Stimulated activated CD8-positive, alpha-beta memory T cell treated with anti-CD3 and anti-CD28 coated beads, Interleukin-4, amount 100 ng/mL, for 1 hour (primary cell): ENCODE measurements at places on chromosomes 11 and 22.

DNA sequence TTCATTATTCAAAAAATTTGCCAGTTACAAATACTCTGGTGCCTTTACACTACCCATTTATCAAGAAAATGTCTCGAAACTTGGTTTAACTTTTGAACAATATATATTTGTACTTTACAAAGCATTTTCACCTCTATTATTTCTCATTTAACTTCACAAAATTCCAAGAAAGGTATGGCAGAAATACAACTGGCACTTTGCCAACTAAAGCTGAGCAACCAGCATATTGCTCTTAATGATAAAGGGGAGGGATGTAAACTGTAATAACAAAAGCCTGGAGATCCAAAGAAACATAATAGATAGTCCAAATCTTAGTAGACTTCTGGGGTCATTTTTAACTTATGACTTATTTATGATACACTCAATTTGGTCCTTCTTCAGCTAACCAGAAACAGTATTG lies 7.7 kb downstream of the PITPNB start:
- no peak for DNase-seq

DNA sequence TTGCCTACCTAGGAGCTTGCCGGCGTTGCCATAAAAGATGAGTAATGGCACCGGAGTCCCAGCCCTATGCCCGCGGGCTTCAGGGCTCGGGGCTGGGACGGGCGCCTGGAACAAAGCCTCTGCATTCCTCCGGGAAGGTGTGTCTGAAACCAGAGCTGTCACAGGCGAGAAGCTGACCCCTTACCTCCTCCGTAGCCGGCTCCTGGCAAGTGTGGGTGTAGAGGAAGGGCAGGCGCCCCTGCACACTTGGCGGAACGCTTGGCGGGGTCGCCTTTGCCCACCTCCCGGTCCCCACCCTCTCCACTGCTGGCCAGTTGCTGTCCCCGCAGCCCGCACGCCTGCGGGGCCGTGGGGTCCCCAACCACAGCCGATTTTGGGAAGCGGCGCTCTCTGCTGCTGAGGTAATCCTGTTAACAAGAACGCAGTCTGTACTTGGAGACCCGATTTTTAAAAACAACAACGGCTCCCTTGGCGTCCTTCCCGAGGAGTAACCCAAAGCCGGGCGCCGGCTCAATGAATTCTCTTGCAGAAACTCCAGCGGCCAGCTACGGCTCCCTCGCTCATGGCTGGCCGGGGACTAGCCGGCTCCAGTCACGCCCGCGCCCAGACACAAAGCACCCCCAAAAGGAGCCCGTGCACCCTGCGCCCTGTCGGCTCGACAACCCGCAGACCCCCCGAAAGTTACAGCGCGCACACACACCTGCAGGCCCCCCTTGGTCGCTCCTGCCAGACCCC lies 89.2 kb downstream of the PLEKHA7 start:
- DNase-seq, result no peak

DNA sequence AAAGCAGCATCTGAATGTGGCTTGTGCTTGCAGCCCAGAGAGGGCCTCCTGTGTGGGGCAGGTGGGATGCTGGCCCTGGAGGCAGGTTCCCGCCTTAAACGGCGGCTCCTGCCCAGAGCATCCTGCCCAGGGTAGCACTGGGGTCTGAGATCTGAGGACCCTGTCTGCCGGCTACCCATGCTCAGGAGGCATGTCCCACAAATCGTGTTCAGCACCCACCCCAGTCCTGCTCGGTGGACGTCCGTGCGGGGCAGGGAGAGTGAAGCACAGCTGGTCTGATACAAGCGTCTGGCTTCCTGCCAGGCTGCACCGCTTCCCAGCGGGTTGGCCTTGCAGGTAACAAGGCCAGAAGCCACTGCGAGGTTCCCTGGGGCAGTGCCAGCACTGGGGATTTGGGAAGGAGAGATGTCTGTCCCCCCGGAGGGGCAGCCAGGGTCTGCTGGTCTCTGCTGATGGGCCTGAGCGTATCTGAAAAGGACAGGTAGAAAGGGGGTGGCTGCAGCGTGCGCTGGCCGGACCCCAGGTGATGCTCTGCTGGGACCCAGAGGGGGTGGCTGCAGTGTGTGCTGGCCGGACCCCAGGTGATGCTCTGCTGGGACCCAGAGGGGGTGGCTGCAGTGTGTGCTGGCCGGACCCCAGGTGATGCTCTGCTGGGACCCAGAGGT lies 3.6 kb downstream of the TRABD start:
- DNase-seq, result no peak

GRCh38 chr11:93817426-93818348 lies 32.7 kb downstream of the VSTM5 start:
- DNase-seq, result no peak

- no peak for DNase-seq
These were observed 10.5 kb downstream of the ARHGEF17 start for GRCh38 chr11:73318501-73319011.

GRCh38 chr11:492427-493226 lies 14.4 kb downstream of the RNH1 start:
- DNase-seq, result no peak

DNA sequence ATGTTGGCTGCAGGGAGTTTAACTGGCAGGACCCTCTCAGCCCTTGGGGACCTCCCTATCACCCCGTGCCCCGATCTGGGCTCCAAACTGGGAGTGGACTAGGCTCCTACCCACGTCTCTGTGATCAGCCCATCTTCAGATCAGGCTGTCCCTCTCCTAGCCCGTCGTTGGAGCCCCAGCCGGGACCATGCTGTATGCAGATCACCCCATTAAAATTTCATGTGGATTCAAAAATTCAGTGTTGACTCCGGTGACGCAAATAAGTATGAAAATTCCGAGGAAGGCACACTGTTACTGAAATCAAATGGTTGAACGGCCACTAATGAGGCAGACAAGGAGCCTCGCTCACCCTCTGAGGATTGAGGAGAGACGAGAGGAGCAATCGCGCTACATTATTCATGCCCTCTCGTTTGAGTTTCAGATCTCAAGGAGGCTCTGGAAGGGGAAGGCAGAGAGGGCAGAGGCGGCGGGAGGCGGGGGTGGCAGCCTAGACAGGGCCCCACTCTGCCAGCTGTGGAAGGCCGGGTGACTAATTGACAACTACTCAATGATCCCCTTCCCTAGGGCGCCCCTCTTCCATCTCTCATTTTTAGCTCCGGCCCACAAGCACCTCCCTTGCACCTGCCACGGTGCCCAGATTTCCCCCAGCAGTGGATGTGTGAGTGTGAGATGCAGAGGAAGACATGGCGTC lies 255.4 kb downstream of the MIAT start:
- DNase-seq, result no peak

- DNase-seq, result no peak
These were observed 24.4 kb upstream of the HSPA8 start for GRCh38 chr11:123086305-123086704.

GRCh38 chr11:47130543-47130942 lies 46.1 kb downstream of the ARFGAP2 start:
- DNase-seq, result no peak

DNA sequence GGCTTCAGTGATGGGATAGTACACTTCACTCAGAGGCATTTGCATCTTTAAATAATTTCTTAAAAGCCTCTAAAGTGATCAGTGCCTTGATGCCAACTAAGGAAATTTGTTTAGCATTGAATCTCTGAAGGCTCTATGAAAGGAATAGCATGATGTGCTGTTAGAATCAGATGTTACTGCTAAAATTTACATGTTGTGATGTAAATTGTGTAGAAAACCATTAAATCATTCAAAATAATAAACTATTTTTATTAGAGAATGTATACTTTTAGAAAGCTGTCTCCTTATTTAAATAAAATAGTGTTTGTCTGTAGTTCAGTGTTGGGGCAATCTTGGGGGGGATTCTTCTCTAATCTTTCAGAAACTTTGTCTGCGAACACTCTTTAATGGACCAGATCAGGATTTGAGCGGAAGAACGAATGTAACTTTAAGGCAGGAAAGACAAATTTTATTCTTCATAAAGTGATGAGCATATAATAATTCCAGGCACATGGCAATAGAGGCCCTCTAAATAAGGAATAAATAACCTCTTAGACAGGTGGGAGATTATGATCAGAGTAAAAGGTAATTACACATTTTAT lies 4.6 kb downstream of the MALAT1 start:
- no peak for DNase-seq

DNA sequence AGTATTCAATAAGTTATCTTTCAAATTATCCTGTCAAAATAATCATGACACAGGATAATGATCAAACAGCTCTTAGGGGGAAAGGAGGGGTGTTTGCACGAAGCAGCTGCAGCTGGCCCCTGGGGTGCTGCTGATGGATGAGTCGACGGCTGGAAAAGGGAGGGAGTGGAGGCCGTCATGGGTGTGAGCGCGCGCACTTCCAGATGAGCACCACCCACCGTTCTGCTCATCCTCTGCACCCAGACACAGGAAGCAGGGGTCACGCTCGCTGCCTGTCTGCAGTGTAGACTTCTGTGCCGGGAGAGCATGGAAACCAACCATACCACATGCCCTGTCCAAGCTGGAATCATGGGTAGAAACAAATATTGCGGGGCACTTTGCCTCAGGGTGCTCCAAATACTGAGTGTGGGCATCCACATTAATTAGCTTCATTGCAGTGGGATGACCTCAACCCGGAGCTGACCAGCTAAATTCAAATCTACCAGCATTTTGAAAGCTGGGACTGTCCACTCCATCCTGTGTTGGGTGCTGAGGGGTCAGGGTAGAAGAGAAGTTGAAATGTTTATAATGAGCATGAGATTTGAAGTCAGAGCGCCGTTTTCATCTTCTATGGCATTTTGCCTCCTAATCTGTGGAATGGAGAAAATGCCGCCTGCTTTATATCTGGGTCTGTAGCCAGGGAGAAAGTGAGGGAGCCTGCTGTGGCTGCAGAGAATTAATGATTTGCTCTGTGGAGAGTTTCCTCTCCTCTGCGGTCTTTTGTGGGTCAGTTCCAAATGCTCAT lies 802.4 kb downstream of the TBC1D22A start:
- DNase-seq, result no peak

GRCh38 chr22:22942511-22943329 lies 55.1 kb downstream of the IGLL5 start:
- peak; percentile 62 for DNase-seq

DNA sequence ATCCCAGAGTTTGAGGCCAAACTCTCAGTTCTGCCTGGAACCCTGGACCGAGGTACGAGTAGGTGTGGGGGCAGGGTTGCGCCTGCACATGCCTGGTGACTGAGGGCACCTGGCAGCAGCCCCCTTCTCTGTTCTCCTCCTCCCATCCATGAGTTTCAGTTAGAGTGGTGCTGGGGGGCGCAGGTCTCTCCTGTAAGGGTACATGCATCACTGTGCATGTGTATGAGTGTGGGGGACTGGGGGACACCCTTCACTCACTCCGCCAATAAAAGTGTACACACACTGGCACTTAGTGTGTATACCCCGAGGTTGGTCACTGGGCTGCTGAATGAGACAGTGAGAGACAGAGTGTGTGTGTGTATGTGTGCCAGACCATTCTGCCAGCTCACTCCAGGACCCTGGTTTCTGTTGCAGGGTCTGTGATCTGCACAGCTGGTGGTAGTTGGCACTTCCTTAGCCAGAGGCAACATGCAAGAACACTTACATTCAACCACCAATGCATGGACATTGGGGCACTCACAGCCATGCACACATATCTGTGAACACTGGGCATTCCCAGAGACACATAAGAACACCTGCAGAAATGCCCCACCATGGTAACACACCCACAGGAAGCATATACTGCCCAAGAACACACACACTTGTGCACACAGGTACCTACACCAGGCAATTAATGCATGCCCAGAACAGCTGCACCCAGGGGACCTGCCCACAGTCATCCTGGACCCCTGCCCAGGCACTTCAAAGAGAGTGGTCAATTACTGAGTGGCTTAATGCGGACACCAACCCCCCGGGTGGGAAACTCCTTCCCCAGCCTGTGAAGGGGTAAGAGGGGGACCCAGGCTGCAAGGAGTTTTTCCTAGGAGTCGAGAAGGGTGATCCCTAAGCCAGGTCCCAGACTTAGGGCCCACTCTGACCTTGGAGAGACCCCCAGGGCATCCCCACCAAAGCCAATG lies 1.2 kb upstream of the NRXN2 start:
- no peak for DNase-seq

DNA sequence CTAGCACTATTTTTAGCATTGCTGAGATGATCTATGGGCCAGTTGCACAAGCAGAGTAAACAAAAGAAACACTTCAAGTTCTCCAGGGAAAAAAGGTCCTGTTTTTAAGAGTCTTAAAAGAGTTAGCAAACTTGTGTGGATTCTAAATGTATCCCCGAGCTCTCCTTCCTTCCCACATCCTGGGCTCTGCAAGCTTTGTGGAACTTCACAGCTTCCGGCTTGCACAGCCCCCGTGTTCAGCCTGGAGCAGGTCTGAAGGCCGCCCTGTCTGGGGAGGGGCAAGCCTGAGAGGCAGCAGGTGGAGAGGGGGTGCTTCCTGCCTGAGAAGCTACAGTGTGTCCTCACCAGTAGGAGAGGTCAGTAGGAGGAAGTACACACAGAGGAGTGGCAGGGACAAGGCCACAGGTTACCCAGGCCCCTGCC lies 35.1 kb upstream of the SUSD2 start:
- no peak for DNase-seq

DNA sequence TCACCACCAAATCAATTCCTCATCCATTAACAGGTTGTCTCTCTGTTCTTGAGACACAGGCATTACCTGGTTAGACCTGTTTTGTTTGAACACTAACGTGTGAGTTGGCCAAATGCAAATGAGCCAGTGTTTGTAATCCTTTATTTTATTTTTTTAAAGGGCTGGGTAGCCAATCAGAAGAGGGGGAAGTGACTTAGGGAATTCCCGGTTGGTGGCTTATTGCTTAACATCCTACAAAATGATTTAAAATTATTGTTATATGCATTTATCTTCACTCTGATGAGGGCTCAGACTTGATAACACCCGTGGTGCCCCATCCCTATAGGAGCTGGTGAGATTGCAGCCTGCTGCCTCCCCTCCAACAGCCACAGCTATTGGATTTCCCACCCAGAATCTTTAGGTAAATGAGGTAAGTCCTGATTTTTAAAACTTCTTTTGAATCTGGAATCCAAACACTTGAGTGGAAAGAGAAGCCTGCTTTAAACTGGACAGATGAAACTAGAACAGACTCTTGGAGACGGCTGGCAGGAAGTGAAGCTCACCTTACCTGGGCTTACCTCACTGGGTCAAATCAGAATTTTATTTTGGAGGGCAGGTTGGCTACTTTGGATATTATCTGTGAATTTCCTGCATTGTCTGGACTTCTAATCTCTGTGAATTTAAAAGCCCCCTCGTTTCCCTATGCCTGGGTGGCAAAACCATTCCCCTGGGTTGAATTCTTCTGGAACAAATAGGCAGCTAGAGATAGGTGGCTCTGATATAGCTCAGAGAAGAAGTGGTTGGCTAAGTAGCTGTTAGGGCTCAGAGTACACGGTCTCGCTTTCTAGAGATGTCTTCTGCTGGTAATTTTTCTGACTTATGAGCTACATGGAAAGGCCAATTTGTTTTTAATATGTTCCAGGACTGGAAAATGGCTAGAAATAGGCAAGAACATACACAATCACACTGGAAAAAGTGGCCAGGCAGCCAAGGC lies at the start of gene EHF:
Gene EHF, plus strand, starts transcription at position 274 of the 973 bp plus-strand sequence. CDS start 21,538 bp downstream, outside the sequence.
- no peak for DNase-seq

DNA sequence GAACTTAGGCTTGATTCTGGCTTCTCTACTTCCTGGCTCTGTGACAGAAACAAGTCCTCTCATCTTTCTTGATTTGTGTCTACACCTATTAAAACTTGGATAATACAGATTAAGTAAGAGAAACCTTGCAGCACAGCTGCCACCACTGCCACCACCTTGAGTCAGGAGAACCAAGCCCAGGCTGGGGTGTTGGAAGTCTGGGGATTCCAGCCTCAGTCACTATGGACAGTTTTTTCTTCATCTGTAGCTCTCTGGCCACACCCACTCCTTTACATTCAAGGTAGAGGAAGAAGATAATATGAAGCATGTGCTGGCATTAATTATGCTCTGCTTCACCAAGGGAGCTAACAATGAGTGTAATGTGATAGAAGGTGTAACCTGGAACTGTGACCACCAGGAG lies 75.7 kb downstream of the RELT start:
- DNase-seq, result no peak

- no peak for DNase-seq
These were observed 1.7 kb upstream of the CD81 start for GRCh38 chr11:2375341-2375853.
